ENCODE measurements at places on chromosomes 1 and 21.

DNA sequence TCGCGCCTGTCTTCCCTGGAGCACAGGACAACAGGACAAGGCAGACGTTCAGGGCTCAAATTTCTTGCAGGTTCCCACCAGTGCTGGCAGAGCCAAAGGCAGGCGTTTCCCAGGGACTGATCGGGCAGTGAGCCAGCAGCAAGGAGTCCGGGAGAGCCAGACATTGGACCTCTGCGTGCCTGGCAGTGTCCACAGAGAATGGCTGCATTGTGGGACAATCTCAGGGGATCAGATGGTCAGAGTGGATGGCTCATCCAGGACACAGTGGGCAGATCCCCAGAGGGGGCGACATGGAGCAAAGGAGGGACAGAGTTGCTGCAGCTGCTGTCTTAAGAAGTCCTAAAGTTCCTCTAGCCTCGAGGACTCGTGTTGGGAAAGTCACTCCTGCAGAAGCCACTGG, 4.6 kb downstream of the TMEM63A start:
- no peak for DNase-seq

DNA sequence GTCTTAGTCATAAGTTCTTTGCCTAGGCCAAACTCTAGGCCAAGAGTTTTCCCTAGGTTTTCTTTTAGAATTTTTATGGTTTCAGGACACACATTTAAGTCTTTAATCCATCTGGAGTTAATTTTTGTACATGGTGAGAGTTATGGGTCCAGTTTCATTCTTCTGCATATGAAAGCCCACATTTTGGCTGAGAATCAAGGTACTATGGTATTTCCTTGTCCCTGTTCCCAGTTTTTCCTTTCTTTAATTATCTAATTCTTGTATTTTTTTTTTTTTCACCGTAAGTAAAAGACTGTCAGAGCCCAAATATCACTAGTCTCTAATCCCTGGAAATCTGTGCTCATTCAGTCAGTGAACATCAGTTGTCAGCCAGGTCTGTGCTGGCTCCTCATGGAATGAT, 105.4 kb downstream of the MAP3K21 start:
- no peak for DNase-seq

GRCh38 chr1:162930976-162931560, 70.1 kb upstream of the CCDC190 start:
- no peak for DNase-seq

GRCh38 chr1:24351918-24352627, 32.9 kb downstream of the GRHL3 start:
- no peak for DNase-seq

DNA sequence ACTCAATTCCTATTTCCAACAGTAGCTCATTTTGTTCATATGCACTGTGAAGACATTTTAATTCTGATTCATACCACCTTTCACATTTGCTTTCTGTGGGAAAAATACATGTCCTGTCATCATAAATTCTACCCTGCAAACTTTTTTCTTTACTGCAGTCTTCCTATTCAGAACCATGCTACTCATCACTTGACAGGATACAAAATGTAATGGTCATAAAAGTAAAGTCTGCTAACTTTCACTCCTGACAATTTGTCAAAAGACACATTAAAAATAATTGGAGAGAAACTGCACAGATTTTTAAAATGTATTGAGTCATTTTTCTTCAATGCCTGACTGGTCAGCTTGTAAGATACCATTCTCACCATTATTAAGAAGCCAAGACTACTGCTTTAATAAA, 1817.1 kb downstream of the BRINP3 start:
- no peak for DNase-seq

DNA sequence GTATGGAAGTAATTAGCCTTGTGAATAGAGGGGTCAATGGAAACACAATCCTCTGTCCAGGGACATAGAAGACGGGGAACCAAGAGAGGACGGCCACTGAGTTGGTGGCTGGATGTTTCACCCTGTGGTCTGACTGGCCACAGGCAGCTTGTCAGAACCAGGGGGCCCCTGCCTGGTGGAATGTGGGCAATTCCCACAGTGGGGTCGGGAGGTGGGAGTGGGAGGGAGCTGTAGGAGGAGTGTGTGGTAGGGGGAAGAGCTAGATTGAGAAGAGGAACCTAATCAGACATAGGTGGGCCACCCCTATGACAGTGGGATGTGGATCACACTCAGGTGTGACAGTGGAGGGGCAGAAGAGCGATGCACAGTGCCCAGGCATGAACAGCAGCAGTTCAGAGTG, 31.3 kb downstream of the TRIM62 start:
- DNase-seq = no peak

- no peak for DNase-seq
Observed at GRCh38 chr1:33630686-33631085, 158.2 kb downstream of the ZSCAN20 start.

- DNase-seq = no peak
Observed at GRCh38 chr1:41898191-41898713, 20.5 kb downstream of the HIVEP3 start.

- no peak for DNase-seq
Observed at GRCh38 chr1:14553711-14554110, 44.8 kb upstream of the KAZN start.

DNA sequence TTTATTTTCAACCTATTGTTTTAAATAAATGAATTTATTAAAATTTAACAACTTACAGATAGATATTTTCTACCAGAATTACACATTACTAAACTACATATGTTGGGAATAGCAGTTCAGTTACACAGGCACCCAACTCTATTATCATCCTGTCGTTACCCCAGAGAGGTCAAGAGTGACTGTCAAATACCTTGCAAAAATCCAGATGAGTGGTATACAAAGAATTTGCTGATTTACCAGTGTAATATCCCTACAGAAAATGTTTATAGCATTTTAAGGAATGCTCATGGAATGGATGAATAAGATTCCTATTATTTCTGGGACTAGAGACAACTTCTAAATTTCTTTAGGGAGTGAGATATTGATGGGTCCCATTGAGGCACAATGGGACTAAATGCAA, 300.7 kb upstream of the RGS18 start:
- DNase-seq = no peak

DNA sequence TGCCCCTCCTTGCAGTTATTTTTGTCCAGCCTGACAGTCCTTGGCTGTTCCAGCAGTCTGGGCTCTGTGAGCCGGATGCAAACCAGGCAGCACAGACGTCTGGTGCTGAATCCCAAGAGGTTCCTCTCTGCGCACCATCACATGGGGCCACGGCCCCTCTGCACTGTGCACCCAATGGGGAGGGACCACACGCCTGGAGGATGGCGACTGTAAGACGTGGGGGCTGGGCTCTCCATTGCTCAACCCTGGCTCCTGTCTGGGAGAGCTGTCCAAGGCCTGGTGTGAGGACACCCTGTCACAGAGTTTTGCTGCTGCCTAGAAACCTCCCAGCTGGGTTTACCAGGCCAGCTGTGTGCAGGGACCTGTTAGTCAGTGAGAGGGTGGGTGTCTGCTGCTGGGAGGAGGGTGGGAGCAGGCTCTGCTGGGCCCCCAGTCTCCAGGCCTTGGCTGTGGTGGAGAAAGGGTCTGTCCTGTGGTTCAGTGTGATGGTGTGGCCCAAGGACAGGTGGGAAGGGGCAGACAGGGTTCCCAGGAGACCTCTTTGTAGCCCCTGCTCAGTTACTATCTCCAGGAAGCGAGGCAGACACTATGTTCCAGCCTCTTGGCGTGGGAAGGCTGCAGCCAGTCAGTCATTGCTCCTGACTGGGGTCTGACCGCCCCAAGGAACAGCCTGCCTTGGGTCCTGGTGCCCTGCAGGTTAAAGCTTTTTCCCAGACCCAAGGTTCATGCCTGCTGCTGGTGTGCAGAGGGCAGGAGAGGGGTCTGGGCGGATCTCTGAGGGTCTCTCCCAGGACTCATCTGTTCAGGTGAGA, 13.8 kb downstream of the HEYL start:
- DNase-seq = no peak

GRCh38 chr1:21779613-21780521, 3.1 kb downstream of the USP48 start:
- no peak for DNase-seq

- no peak for DNase-seq
Observed at GRCh38 chr1:155514582-155515187, 47.9 kb downstream of the ASH1L start.

DNA sequence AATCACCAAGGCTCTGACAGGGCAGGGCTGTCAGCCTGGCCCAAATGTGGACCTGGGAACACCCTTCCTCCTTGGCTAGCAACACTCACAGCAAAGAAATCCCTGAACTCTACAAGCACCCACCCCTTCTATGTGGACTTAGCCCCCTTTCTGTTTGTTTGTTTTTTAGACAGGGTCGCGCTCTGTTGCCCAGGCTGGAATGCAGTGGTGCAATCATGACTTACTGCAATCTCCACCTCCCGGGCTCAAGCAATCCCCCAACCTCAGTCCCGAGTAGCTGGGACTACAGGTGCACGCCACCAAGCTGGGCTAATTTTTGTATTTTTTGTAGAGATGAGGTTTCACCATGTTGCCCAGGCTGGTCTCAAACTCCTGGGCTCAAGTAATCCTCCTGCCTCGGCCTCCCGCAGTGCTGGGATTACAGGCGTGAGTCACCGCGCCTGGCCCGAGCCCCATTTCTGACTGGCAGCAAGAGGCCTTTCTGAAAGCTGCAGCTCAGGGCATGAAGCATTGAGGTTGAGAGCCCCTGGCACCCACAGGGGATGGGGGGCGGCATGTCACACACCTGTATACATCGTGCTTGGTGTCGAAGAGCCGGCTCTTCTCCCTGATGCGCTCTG, 16.2 kb downstream of the RIPK4 start:
- DNase-seq = no peak

DNA sequence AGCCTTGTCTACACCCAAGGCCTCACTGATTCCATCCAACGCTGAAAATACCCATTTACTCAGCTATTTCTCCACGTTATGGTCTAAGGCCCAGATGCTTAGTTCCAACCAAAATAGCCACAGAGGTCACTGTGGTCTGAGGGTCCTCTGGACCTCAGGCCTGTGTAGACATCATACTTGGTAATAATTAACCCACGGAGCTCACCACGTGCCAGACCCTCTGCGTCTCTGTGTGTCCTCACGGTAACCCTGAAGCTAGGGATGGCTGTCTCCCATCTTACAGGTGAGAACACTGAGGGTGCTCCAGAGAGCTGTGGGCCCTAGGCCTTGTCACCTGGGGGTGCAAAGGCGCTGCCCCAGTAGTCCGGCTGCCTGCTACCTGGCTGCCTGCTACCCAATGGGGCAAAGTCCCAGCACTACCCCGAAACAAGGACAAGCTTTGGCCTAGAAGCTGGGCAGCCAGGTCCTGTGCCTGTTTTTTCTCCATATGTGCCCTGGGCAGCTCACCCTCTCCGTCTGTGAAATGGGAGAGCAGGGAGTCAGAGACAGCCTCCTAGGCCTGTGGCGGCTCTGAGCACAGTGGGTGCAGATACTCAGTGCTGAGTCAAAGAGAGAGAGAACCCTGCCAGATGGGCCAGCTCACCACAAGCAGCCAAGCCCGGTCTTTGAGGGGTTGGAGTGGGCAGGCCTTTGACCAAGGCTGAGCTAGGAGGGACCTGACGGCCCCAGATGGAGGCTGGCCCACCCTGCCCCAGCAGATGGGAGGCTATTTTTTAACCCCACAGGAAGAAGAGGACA, 17.0 kb upstream of the RUNX3 start:
- DNase-seq = no peak

DNA sequence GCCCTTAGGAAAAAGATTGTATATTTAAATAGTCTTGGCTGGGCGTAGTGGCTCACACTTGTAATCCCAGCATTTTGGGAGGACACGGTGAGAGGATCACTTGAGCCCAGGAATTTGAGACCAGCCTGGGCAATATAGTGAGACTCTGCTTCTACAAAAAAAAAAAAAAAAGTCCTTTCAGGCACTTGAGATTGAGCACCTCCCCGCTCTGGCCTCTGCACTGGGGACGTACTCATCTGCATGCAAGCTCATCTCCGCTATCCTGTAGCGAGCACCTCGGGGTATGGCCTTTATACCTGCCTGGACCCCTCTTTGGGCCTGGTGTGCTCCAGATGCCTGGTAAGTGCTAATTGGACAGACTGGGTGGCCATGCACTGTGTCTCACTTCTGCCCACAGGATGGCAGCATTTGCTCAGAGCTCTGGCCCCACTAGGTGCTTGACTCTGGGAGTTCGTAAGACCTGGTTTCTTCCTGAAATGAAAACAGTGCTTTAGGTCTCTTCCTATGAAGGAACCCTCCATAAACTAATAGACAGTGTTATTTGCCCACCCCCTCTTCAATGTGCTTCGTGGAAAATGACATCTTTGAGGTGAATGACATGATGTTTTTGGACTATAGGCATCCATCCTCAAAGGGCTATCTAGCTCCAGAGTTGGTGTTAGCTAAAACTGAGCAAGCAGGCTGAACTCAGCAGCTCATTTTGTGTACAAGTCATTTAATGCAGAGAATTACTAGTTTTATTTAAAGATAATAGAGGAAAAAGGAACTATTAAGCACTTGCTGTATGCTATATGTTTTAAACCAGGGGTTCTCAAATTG, 61.7 kb upstream of the ADAR start:
- DNase-seq = peak; percentile 56

- DNase-seq = no peak
Observed at GRCh38 chr1:201511941-201512539, 5.1 kb upstream of the CSRP1 start.

- no peak for DNase-seq
Observed at GRCh38 chr1:58346036-58346355, 200.5 kb downstream of the OMA1 start.

DNA sequence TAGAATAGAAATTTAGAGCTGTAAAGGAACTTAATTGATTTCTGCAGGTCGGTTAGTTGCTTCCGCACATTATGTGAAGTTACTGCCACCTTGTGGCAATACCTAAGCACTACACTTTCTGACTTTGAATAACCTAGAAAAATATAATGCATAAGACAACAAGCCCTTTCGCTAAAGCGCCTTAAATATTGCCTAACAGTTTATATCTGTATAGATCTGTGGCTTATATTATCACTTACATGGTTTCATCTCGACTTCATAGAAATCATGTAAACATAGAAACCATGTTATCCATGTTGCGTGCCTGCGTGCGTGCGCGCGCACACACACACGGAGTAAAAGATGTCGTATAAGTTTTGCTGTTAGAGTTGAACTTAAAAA, 10.9 kb upstream of the IFI16 start:
- DNase-seq = peak; percentile 52

- no peak for DNase-seq
Observed at GRCh38 chr1:227557962-227558725, 5.2 kb upstream of the ZNF678 start.

GRCh38 chr1:26531651-26532131, 2.1 kb downstream of the RPS6KA1 start:
- DNase-seq = no peak

DNA sequence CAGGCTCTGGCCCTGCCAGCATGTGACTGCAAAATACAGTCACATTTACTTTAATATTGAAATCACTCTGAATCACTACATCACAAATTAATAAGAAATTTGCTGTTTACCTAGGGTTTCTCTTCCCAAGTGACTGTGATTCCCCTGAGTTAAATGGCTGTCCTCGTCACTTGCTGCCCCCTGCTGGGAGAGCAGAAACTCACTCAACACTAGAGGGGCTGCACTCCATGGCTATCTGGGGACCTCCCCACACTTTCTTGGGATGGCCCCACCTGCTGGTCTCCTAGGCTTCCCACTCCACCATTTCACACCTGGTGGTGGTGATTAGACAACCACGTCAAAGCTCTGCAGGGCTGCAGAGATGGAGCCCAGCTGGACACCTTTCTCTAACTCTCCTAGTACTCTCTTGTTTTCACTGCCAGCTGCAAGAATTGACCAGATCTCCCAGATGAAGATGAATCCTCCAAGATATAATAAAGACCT, 63.4 kb downstream of the CD2 start:
- DNase-seq = peak; percentile 20

GRCh38 chr1:189269011-189269410, 1208.7 kb downstream of the BRINP3 start:
- DNase-seq = no peak

- DNase-seq = no peak
Observed at GRCh38 chr1:177427811-177428210, 257.1 kb downstream of the BRINP2 start.
